ENCODE measurements at places on chromosomes 5 and 9. TPM values are rescaled to one million over a fixed set of nuclear protein-coding genes. Genes with fewer than 3 reads are reported as not detected.

PCDHA11 gene
- not detected for total RNA-seq

DNA sequence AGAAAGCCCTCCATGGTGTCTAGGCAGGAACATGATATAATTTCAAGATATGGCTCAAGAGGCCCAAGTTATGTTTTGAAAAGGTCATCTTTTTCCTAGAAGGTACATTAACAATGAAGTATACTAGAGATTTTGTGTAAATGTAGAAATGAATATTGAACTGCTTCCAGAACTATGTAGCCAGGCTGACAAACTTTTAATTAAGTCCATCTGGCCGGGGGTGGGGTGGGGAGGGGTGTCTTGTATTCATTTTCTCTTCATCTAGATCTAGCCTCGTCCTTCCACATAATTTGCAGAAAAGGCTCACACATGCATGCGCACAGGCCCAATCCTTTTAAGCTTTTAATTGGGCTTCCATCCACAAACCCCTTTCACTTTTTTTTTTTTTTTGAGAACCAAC is 323.3 kb downstream of the ARL15 start:
- H3K27ac ChIP-seq = no peak overlapping the region
- DNase-seq = no peak
- no peaks in the 10 kb centered on the region for H3K27me3 ChIP-seq
- no peaks in the 10 kb centered on the region for H3K4me1 ChIP-seq
- H3K36me3 ChIP-seq = no peaks in the 10 kb centered on the region

SPATA31E1 gene
- total RNA-seq = not detected

DNA sequence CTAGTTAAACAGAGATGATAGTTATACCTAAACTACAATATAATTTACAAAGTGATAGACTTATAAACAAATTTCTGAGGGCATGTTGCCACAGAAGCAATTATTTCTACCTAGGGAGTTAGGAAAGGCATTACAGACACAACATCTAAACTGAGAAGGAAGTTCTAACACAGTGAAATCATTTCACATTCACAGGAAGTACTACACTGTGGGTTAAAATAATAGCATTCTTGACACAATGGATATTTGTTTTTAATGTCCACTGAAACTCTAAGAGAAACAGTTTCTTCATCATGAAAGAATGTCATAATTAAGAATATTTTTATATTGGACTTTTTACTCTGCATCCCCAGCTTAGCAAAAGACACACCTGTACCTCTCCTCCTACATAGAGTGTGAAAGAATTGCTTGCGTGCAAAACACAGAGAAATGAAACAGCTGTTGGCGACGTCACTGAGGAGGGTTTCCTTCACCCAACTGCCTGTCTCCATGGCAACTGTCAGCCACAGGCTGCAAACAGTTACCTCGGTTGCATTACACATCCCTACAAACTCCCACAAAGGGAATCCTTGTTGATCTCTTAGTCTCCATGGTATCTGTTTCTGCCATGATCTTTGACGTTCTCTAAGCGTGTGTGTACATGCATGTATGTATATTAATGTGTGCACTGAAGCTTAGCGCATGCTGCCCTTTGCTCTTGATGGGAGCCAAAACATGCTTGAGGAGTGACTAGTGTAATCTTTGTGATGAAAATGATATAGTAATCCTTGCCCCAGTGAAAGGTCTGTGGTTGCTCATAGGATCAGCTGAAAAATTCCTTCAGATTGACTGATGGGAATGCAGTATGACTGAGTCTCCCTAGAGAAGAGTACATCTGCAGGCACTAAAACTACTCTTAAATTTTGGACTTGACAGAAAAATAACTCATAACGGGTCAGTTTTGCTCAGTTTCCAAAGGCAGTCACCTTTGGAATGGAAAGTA is 168.5 kb downstream of the ACTL7B start:
- H3K36me3 ChIP-seq = no peaks in the 10 kb centered on the region
- no peak for DNase-seq
- H3K4me3 ChIP-seq = no peak overlapping the region

DNA sequence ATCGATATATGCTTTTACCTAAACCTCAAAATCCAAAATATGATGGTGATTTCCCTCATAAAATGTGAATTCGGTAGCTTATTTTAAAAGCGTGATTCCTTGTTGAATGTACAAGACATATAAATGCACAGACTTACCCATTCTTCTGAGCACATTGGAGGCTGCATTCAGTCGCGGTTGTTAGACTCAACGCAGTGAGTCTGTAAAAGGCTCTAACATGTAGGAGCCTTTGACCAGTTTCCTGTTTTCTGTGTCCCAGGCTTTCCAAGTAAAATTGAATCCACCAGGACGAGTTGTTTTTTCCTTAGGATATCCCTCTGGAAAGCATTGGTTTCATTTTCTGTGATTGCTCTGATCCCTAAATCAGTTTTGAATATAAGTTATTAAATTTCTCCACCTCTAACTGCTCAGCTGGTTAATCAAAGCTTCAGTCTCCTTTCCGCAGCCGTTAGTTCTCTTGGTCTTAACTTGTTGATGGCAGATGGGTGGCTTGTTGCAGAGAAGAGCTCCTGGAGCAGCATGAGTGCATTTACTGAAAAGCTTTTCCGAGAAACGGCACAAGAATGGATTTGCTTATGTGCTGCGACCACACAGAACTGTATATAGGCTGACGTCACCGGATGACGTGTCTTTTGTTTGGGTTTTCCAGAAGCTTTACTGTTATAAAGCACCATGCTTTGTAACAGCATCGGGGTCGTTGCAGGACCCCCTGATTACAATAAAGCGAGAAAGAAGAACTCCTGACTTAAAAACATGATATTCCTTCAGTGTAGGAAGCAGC is at the start of gene LRRTM2:
Gene LRRTM2, minus strand, starts transcription at position 565 of the 781 bp plus-strand sequence. Its CDS starts 424 bp downstream, at position 141.
- no peak for DNase-seq
- no peaks in the 10 kb centered on the region for H3K36me3 ChIP-seq
- H3K27me3 ChIP-seq = no peaks in the 10 kb centered on the region
- H3K27ac ChIP-seq = no peak within 1 kb of the TSS
- no peak within 1 kb of the TSS for H3K4me3 ChIP-seq

CDX1 gene
- not detected for total RNA-seq

DNA sequence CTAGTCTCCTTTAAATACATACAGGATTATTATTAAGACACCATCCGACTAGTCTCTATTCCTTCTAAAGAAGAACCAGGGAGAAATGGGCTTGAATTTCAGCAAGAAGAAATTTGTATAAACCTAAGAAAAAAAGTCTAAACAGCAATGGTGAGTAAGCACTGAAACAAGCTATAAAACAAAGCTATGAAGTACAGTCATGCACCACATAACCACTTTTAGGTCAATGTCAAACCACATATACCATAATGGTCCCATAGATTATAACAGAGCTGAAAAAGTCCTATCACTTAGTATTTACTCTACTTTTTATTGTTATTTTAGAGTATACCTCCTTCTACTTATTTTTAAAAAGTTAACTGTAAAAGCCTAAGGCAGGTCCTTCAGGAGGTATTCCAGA is 102.0 kb upstream of the NFIB start:
- H3K4me3 ChIP-seq = no peak overlapping the region
- no peaks in the 10 kb centered on the region for H3K36me3 ChIP-seq
- H3K4me1 ChIP-seq = no peaks in the 10 kb centered on the region

- no peaks in the 10 kb centered on the region for H3K36me3 ChIP-seq
- no peak overlapping the region for H3K4me3 ChIP-seq
- no peak for DNase-seq
- H3K27me3 ChIP-seq = no peaks in the 10 kb centered on the region
- H3K4me1 ChIP-seq = no peaks in the 10 kb centered on the region
- H3K27ac ChIP-seq = no peak overlapping the region
These were observed 66.1 kb upstream of the EDIL3 start for GRCh38 chr5:84450617-84451414.

- H3K4me1 ChIP-seq = no peaks in the 10 kb centered on the region
- no peak overlapping the region for H3K27ac ChIP-seq
- H3K4me3 ChIP-seq = no peak overlapping the region
- H3K27me3 ChIP-seq = no peaks in the 10 kb centered on the region
These were observed 329.3 kb downstream of the PIK3R1 start for GRCh38 chr5:68544648-68545552.

GRCh38 chr9:76426807-76427419 is 32.1 kb upstream of the GCNT1 start:
- H3K27ac ChIP-seq = no peak overlapping the region
- peaks cover 6% of the 10 kb centered on the region for H3K4me1 ChIP-seq

All from T-cell (primary cell).